H1 (cell line): ENCODE measurements at places on chromosomes 3 and 15.

DNA sequence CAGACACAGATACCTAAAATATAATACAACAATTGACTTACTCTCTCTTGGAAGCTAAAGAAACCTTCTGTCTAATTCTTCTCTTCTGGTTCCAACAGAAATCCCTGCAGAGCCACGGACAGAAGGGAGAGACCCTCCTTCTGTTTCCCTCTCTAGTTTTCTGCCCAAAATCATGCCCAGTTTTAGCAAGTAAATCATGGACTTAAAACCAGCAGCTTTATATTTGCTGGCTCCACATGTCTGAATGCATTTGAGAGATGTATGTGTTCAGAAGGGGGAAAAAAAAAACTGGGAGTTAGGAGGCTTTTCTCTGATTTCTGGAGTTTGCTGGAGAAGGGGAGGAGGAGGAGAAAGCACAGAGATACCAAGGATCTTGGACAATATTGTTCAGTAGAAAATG is 147.1 kb downstream of the LSAMP start:
- no peak for DNase-seq

GRCh38 chr3:181698263-181698954 is 13.3 kb upstream of the SOX2 start:
- DNase-seq: no peak

DNA sequence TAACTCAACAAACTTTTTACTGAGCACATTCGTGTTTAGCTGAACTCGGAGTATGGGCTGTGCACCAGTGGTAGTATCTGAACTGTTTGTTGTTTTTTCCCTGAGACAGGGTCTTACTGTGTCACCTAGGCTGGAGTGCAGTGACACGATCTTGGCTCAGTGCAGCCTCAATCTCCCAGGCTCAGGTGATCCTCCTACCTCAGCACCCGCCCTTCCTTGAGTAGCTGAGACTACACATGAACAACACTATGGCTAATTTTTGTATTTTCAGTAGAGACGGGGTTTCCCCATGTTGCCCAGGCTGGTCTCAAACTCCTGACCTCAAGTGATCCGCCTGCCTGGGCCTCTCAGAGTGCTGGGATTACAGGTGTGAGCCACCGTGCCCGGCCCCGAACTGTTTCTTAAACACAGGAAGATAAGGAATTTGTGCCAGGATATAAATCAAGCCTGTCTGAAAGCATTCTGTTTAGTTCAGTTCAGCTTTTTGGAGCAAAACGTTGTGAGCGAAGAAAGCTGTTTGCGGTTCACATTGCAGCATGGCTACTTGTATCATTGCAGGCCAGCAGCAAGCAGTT is 40.4 kb upstream of the SKOR1 start:
- no peak for DNase-seq

- no peak for DNase-seq
These were observed 12.3 kb downstream of the TCF12 start for GRCh38 chr15:56930669-56931313.

GRCh38 chr3:12198301-12198700 is 39.6 kb upstream of the TIMP4 start:
- no peak for DNase-seq

- no peak for DNase-seq
These were observed 158.8 kb upstream of the GPR149 start for GRCh38 chr3:154588831-154589230.

GRCh38 chr15:44836094-44836493 is 99.8 kb downstream of the TRIM69 start:
- no peak for DNase-seq

DNA sequence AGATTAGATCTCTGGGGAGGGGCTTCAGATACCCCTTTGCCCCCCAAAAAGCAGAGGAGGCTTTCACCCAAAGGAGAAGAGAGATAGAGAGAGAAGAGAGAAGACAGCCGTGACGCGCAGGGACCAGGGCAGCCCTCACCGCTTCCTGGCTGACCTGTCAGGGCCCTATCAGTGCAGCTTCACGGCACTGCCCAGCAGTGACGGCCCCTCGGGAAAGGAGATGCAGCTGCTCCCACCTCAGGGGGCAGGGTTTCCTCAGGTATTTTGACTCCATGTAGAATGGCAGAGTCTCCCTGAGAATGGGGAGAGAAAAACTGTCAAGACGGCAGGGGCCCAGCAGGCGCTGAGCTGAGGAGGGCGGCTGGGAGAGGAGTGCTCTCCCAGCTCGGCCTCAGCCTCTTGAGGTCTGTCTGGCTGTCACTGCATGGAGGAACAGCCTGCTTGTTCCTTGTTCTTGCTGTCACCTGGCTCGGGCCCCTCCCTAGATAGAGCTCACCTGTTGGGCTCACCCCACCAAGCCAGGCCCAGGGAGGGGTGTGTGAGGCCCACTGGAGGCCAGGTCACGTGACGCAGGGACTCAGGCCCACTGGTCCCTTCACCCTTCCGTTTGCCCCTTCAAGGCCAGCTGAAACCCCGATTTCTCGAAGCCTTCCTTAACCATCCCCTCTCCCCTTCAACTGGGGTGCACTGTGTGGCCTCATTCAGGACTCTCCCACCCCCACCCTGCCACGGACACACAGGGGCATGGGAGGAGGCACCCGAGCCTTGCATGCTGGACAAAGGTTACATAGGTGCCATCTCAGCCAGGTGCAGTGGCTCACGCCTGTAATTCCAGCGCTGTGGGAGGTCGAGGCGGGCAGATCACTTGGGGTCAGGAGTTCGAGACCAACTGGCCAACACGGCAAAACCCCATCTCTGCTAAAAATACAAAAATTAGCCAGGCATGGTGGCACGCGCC is 28.2 kb downstream of the LOXL1 start:
- no peak for DNase-seq

DNA sequence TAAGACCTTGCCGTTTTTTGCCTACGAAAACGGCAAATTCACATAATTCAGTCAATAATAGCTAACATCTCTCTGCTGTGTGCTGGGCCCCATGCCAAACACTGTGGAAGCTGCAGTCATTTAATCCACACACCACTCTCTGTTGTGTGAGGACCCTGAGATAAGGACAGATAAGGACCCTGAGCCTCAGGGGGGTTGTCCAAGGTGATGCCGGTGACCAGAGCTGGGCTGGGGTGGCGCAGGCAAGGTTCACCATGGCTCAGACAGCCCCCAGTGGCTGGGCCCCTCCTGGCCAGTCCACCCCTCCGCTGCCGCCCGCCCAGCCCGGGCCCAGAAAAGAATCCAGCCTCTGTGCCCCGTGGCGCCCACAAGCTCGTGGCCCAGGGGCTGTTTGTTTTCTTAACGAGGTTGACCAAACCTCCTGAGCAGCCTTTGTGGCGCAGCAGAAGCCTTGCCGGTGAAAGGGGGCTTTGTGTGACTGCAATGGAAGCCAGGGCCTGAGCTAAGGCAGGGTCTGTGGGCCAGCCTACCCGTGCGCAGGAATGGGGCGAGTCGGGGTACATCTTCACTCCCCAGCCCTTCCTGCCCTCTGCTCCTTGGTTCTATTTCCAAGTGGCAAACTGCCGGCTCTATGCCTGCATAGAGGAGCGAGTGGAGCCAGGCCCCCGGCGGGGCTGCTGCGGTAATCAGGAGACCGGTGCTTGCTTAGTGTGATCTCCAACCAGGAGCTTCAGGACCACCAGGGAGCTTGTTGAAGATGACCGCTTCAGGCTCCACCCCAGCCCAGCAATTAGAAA is 4.4 kb upstream of the SNX22 start:
- no peak for DNase-seq

- no peak for DNase-seq
These were observed 629.5 kb downstream of the MAGI1 start for GRCh38 chr3:65409176-65409569.

GRCh38 chr3:113802795-113803455 is 35.7 kb upstream of the GRAMD1C start:
- no peak for DNase-seq

- DNase-seq: peak; percentile 36
These were observed 23.4 kb upstream of the SLC2A2 start for GRCh38 chr3:171049861-171050444.

DNA sequence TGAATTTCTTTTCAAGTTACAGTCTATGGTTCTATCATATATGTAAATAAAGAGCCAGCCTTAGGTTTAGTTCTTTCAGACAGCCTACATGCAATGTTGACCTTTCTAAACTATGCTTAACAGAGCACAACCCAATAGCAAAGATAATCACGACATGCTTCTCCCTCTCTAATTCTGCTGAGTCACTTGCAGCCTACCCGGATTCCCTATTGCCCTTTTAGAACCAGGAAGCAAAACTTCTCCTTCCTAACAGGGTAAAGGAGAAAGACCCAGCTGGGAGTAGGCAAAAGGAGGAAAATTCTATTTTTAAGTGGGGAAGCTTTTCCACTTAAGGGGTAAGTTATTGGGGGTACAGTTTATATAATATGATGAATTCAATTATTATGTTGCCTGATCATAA is 79.3 kb downstream of the SLC7A14 start:
- no peak for DNase-seq

DNA sequence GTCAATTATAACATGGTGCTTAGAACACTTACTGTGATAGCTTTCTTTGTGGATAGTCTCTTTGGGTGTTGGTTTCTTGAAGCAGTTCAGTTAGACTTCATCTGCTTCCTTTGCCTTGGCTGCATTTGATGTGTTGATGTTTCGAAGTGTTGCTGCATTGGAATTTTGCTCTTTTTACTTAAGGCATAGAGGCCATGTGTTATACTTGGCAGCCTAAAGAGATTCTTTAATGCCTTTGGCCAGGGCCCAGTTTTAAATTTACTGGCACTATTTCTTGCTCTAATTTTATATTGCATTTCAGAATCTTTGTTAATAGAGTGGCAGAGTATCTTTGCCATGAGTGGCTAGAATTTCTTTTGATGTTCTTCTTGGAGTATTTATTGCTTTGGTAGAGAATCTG is 21.2 kb downstream of the NR1D2 start:
- DNase-seq: no peak

DNA sequence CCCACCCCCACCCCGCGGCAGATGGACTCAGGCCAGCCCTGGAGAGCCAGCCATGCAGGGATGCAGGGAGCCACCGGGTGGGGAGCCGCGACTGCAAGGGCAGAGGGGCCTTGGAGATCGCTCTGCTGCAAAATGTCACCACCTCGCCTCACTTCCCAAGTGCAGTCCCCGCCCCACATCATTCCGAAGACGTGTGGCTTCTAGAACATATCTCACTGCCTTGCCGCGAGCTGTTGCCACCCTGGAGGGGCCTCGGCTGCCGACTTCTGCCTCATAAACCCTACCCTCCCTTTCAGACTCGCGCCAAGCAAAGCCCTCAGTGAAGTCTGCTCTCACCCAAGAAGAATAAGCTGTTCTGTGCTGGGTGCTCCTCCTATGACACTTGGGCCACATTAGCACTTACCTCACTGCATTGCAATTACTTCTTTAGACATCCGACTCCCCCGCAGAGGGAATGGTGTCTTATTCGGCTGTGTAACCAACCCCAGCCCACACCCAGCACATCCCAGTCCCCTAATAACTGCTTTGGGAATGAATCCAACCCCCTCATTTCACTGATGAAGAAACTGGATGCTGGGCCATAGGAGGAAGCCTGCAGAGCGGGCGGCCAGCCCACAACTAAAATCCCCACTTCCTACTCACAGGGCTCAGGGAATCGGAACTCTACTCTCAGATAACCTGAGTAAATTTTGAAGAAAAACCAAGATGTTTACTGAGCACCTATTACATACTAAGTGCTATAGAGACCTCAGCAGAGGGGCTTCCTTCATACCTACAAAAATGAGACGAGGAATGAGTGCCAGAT is 8.6 kb downstream of the TLE3 start:
- no peak for DNase-seq
